ENCODE measurements at places on chromosomes 12 and 14.

DNA sequence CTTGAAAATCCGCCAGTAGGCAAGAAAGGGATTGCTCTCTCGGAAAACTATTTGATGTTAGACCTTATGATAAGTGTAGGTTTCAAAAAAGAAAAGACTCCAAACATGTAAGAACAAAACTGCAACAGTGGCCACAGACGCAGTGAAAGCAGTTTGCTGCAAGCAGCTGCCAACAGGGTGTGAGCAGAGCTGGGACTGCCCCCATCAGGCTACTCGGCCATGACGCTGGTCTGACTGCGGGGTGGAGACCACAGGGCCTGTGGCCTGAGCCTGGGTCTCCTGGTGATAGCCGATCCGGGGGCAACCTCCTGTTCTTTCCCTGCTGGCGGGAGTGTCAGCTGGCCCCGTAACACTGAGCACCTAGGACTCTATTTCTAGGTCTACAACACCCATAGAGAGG is 63.2 kb downstream of the AMN start:
- no peaks in the 10 kb centered on the region for H3K4me1 ChIP-seq
- no peak overlapping the region for H3K27ac ChIP-seq
- H3K4me3 ChIP-seq, result no peak overlapping the region

- H3K4me3 ChIP-seq, result no peak overlapping the region
- no peaks in the 10 kb centered on the region for H3K27me3 ChIP-seq
- H3K36me3 ChIP-seq, result peaks cover 27% of the 10 kb centered on the region
- no peaks in the 10 kb centered on the region for H3K4me1 ChIP-seq
- H3K27ac ChIP-seq, result no peak overlapping the region
- DNase-seq, result no peak
Observed at GRCh38 chr12:89621521-89621920, 87.1 kb downstream of the ATP2B1 start.

DNA sequence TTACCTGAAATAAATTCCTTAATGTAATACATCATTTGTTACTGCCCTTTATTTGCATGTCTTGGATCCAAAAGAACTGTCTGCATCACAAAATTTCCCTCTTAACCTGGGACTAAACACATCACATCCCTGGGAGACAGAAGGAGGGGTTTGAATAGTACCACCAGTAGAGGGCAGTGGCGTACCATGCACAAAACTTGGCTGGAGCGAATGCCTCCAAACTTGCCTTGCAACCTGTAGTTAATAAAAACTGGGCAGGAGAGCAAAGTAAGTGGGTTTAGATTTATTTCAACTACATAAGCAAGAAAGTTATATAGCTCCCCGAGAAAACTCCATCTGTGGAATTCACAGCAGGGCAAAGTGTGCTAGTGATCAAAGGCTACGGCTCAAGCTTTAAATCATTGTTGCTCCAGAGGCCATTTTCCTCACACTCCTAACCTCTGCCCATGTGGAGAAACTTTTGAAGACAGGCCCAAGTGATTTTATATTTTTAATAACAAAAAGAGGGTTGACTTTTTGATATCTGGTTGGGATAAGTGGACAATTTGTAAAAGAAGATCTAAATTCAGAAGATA is 1176.7 kb upstream of the SEL1L start:
- H3K36me3 ChIP-seq, result no peaks in the 10 kb centered on the region
- H3K27me3 ChIP-seq, result no peaks in the 10 kb centered on the region
- no peak overlapping the region for H3K4me3 ChIP-seq
- no peak for DNase-seq
- no peak overlapping the region for H3K27ac ChIP-seq

- H3K27ac ChIP-seq, result no peak overlapping the region
- no peaks in the 10 kb centered on the region for H3K36me3 ChIP-seq
- no peak overlapping the region for H3K4me3 ChIP-seq
- no peaks in the 10 kb centered on the region for H3K27me3 ChIP-seq
- DNase-seq, result no peak
Observed at GRCh38 chr12:15589328-15590032, 199.7 kb downstream of the EPS8 start.

GRCh38 chr14:36666416-36667206 is 5.0 kb downstream of the PAX9 start:
- no peak overlapping the region for H3K27ac ChIP-seq
- H3K4me3 ChIP-seq, result no peak overlapping the region

GRCh38 chr14:40762685-40763084 is 844.0 kb upstream of the LRFN5 start:
- H3K4me1 ChIP-seq, result no peaks in the 10 kb centered on the region
- H3K27me3 ChIP-seq, result no peaks in the 10 kb centered on the region
- no peak overlapping the region for H3K4me3 ChIP-seq
- no peaks in the 10 kb centered on the region for H3K36me3 ChIP-seq
- H3K27ac ChIP-seq, result no peak overlapping the region
- no peak for DNase-seq

DNA sequence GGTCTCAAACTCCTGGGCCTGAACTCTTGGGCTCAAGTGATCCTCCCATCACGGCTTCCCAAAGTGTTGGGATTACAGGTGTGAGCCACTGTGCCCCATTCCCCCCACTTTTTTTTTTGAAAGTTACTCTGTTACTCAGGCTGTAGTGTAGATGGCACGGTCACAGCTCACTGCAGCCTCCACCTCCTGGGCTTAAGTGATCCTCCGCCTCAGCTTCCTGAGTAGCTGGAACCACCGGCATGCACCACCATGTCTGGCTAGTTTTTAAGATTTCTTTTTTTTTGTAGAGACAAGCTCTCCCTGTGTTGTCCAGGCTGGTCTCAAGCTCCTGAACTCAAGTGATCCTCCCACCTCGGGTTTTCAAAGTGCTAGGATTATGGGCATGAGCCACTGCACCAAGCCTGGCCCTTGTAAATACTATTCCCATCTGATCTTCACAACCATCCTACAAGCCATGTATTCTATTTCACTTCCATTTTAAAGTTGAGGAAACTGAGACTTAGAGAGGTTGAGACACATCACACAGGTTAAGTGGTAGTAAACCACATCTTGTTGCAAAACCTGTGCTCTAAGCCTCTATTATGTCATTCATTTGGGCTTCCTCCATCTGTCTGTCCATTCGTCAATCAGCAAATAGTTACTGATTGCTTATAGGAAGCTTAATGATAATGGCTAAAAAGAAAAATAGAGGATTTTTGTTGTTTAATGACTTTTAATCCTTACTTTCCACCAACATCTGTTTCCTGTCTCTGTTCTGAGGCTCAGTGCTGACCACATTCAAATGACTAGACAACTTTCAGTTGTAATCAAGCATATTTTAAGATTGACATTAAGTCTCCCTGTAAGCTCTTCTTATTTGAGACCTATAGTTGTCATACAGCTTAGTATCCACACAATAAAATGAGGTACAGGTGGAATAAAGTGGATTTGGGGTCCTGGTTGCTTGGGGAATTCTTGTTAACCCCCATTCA is 9.2 kb downstream of the ASCL4 start:
- H3K36me3 ChIP-seq, result no peaks in the 10 kb centered on the region
- H3K27ac ChIP-seq, result no peak overlapping the region
- no peak overlapping the region for H3K4me3 ChIP-seq
- H3K4me1 ChIP-seq, result no peaks in the 10 kb centered on the region
- DNase-seq, result no peak
- no peaks in the 10 kb centered on the region for H3K27me3 ChIP-seq

DNA sequence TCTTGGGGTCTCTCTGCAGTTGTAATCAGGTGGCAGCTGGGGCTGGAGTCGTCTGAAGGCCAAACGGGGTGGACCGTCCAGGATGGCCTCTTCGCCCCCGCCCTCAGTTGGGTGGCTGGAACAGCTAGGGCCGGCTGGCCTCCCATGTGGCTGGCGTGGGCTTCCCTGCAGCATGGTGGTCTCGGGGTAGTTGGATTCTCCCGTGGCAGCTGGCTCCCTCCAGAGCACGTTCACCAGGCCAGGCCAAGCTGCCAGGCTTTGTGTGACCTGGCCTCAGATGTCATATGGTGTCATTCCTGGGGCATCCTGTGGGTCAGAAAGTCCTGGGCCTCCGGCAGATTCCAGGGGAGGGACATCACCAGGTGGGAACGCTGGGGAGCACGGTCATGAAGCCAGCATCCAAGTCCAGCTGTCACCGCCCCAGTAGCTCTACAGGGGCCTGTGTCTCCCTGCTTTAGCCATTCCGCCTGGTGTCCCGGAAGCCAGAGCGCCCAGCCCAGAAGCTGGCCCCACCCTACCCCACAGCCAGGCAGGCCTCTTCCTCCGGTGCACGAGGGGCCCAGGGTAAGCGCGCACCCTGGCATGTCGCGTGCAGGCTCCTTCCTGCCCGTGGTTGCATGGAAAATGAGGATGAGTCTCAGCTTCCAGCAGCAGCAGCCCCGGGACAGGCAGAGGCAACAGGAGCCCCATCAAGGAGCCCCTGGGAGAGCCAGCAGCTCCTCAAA is 1.3 kb upstream of the NUDT14 start:
- H3K4me1 ChIP-seq, result peaks cover 13% of the 10 kb centered on the region
- H3K36me3 ChIP-seq, result no peaks in the 10 kb centered on the region
- H3K27ac ChIP-seq, result no peak overlapping the region

GRCh38 chr12:118237908-118238307 is 102.0 kb downstream of the PEBP1 start:
- H3K27me3 ChIP-seq, result no peaks in the 10 kb centered on the region
- no peak overlapping the region for H3K4me3 ChIP-seq
- DNase-seq, result no peak
- no peaks in the 10 kb centered on the region for H3K4me1 ChIP-seq
- H3K27ac ChIP-seq, result no peak overlapping the region
- H3K36me3 ChIP-seq, result peaks cover 24% of the 10 kb centered on the region

GRCh38 chr14:73342670-73343069 is 105.4 kb downstream of the PAPLN start:
- DNase-seq, result no peak
- H3K4me3 ChIP-seq, result no peak overlapping the region
- no peaks in the 10 kb centered on the region for H3K36me3 ChIP-seq
- no peaks in the 10 kb centered on the region for H3K27me3 ChIP-seq

DNA sequence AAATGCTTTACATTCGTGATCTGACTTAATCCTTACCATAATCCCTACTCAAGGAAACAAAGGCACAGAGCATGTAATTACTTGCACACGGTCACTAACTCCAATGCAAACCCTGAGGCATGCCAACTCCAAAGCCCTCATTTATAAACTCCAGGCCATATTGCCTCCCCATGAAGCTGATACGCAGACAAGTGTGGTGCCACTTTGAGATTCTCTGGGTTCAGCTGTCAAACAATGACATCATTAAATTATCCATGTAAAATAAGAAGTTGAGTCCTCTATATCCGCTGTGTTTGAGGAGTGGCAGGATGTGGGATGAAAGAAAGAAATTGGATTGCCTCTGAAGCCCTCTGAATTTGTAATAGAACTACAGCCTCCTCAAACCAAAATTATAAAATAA is 62.8 kb downstream of the ANO4 start:
- H3K4me3 ChIP-seq, result no peak overlapping the region
- no peaks in the 10 kb centered on the region for H3K4me1 ChIP-seq
- no peak overlapping the region for H3K27ac ChIP-seq
- DNase-seq, result no peak

- H3K4me1 ChIP-seq, result no peaks in the 10 kb centered on the region
- H3K27me3 ChIP-seq, result peaks cover 5% of the 10 kb centered on the region
- DNase-seq, result no peak
- H3K36me3 ChIP-seq, result no peaks in the 10 kb centered on the region
- no peak overlapping the region for H3K4me3 ChIP-seq
Observed at GRCh38 chr12:54641089-54641488, 6.4 kb upstream of the LACRT start.

GRCh38 chr12:50961708-50962107 is 9.4 kb downstream of the HIGD1C start:
- no peak overlapping the region for H3K27ac ChIP-seq
- H3K4me1 ChIP-seq, result no peaks in the 10 kb centered on the region
- no peaks in the 10 kb centered on the region for H3K27me3 ChIP-seq
- no peaks in the 10 kb centered on the region for H3K36me3 ChIP-seq

GRCh38 chr12:70351076-70351475 is 15.0 kb upstream of the KCNMB4 start:
- no peaks in the 10 kb centered on the region for H3K4me1 ChIP-seq
- H3K27ac ChIP-seq, result no peak overlapping the region
- peaks cover 8% of the 10 kb centered on the region for H3K36me3 ChIP-seq
- H3K27me3 ChIP-seq, result no peaks in the 10 kb centered on the region
- no peak for DNase-seq
- H3K4me3 ChIP-seq, result no peak overlapping the region

GRCh38 chr12:8860165-8860961 is 37.9 kb downstream of the A2ML1 start:
- no peak overlapping the region for H3K27ac ChIP-seq
- DNase-seq, result no peak
- no peaks in the 10 kb centered on the region for H3K36me3 ChIP-seq
- no peaks in the 10 kb centered on the region for H3K4me1 ChIP-seq
- H3K4me3 ChIP-seq, result no peak overlapping the region
- H3K27me3 ChIP-seq, result no peaks in the 10 kb centered on the region

- H3K4me3 ChIP-seq, result no peak overlapping the region
- no peaks in the 10 kb centered on the region for H3K4me1 ChIP-seq
- no peaks in the 10 kb centered on the region for H3K36me3 ChIP-seq
- no peaks in the 10 kb centered on the region for H3K27me3 ChIP-seq
- DNase-seq, result no peak
- no peak overlapping the region for H3K27ac ChIP-seq
Observed at GRCh38 chr14:28589792-28590191, 176.8 kb upstream of the FOXG1 start.

- no peak for DNase-seq
- H3K27me3 ChIP-seq, result no peaks in the 10 kb centered on the region
Observed at GRCh38 chr14:95314609-95315008, 5.1 kb downstream of the CLMN start.

GRCh38 chr12:80068173-80068572 is 31.2 kb upstream of the OTOGL start:
- H3K4me1 ChIP-seq, result no peaks in the 10 kb centered on the region
- no peaks in the 10 kb centered on the region for H3K36me3 ChIP-seq
- H3K27me3 ChIP-seq, result no peaks in the 10 kb centered on the region
- H3K27ac ChIP-seq, result no peak overlapping the region

GRCh38 chr14:67622675-67623074 is 3.0 kb downstream of the ARG2 start:
- H3K4me1 ChIP-seq, result peaks cover 13% of the 10 kb centered on the region
- no peaks in the 10 kb centered on the region for H3K27me3 ChIP-seq
- no peak for DNase-seq
- H3K36me3 ChIP-seq, result no peaks in the 10 kb centered on the region

All from effector memory CD4-positive, alpha-beta T cell (primary cell).